ENCODE measurements at places on chromosomes 16 and 17.

GRCh38 chr17:82963104-82963950 is 116.1 kb upstream of the METRNL start:
- DNase-seq: peak; percentile 36

GRCh38 chr17:78704594-78704993 is 77.5 kb downstream of the CYTH1 start:
- DNase-seq: no peak

GRCh38 chr17:55426851-55427586 is 5.4 kb upstream of the MMD start:
- DNase-seq: no peak

DNA sequence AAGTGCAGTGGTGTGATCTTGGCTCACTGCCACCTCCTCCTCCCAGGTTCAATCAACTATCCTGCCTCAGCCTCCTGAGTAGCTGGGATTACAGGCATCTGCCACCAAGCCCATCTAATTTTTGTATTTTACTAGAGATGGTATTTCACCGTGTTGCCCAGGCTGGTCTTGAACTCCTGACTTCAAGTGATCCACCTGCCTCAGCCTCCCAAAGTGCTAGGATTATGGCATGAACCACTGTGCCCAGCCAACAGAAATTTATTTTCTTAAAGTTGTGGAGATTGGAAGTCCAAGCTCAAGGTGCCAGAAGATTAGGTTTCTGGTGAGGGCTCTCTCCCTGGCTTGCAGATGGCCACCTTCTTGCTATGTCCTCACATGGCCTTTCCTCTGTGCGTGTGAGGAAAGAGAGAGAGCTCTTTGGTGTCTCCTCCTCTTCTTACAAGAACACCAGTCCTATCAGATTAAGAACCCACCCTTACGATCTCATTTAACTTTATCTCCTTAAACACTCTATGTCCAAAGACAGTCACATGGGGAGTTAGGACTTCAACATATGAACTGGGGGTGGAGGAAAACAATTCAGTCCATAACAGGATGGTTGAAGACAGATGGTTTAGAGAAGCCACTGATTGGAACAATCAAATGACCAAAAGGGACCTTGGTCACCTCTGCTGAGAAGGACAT is 31.8 kb downstream of the C16orf82 start:
- no peak for DNase-seq

- no peak for DNase-seq
Measured at GRCh38 chr17:60645918-60646523, 31.6 kb upstream of the BCAS3 start.

DNA sequence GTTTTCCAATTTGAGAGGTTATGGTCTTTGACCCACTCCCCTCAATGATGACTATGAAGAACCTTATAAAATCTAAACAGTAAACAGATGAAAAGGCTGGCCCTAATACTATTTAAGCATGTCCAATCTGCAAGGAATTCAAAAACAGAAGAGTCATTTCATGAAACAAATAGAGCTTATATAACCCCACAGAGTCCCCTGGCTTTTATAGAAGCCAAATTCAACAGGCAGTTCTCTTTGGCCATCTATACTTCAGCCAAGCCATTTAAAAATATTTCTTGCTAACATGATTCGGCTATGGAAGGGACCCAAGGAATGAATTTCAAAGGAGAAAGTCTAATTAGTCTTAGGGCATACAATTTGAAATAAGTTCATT is 43.4 kb downstream of the SPOP start:
- no peak for DNase-seq

DNA sequence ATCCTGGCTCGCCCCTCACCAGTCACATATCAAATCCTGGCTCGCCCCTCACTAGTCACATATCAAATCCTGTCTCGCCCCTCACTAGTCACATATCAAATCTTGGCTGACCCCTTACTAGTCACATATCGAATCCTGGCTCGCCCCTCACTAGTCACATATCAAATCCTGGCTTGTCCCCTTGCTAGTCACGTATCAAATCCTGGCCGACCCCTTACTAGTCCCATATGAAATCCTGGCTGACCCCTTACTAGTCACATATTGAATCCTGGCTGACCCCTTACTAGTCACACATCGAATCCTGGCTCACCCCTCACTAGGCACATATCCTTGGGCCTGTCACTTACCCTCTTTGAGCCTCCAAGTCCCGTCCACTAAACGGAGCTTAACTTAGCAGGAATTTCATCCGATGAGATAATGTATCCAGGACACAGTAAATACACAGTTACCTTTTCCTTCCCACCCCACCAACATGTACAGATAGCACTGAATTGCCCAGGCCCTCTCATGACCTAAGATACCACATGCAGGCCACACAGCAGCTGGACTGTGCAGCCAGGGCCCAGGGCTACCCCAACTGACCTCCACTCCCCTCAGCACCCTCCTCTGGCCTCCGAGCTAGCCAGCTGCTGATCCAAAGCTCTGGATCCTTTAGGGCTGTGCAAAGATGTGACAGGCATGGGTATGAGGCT is 157.8 kb upstream of the RPH3AL start:
- no peak for DNase-seq

DNA sequence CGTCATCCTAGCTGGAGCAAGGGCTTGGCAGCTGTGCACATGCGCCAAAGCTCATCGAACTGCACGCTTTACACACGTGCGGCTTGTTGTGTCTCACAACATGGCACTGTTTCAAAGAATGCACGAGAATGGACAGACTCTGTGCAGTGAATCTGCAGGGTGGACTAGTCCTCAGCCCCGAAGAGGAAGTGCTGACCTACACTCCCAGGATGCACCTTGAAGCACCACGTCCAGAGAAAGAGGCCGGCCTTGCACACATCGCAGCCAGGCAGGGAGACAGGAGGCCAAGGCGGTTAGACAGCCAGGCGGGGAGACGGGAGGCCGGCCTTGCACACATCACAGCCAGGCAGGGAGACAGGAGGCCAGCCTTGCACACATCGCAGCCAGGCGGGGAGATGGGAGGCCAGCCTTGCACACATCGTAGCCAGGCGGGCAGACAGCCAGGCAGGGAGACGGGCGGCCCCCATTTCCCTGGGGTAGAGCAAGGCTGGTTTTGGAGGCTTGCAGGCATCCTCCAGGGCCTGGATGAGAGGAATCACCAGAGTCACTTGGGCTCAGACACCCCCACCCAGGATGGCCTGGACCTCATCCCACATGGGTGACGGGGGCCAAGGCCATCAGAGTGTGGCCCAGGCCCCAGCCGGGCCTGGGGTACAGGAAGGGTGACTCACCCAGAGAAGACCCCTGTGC is 9.0 kb upstream of the CACNA1H start:
- DNase-seq: no peak

Measured in activated naive CD4-positive, alpha-beta T cell treated with anti-CD3 and anti-CD28 coated beads, Interleukin-2, amount 50 U/mL, for 72 hours (primary cell).